ENCODE measurements at places on chromosomes 11 and 22. TPM values are rescaled to one million over a fixed set of nuclear protein-coding genes. Genes with fewer than 3 reads are reported as not detected.
A peak's percentile ranks its signal among the peaks of the same experiment; 100 is the strongest.

GDPD4 gene
- total RNA-seq: not detected

CRYAB gene
- total RNA-seq: not detected

NFRKB gene
- 44.0 TPM for total RNA-seq

PDE2A gene
- total RNA-seq: 1.7 TPM

TRIM48 gene
- not detected for total RNA-seq

GGTLC2 gene
- not detected for total RNA-seq

SLC37A2 gene
- 2.6 TPM for total RNA-seq

VPREB1 gene
- total RNA-seq: not detected

GRCh38 chr11:134543645-134544044 is 131.6 kb upstream of the B3GAT1 start:
- no peak overlapping the region for H3K27ac ChIP-seq
- no peak for ATAC-seq
- no peak overlapping the region for H3K4me3 ChIP-seq
- H3K27me3 ChIP-seq: peaks cover 10% of the 10 kb centered on the region

- ATAC-seq: no peak
- peaks cover 8% of the 10 kb centered on the region for H3K27me3 ChIP-seq
- H3K27ac ChIP-seq: no peak overlapping the region
Measured at GRCh38 chr11:126808836-126809235, 191.7 kb downstream of the KIRREL3 start.

GRCh38 chr11:34242037-34242625 is 115.7 kb downstream of the ABTB2 start:
- peaks cover 25% of the 10 kb centered on the region for H3K4me1 ChIP-seq
- no peaks in the 10 kb centered on the region for H3K27me3 ChIP-seq
- H3K36me3 ChIP-seq: no peaks in the 10 kb centered on the region
- H3K4me3 ChIP-seq: no peak overlapping the region
- no peak for ATAC-seq

DNA sequence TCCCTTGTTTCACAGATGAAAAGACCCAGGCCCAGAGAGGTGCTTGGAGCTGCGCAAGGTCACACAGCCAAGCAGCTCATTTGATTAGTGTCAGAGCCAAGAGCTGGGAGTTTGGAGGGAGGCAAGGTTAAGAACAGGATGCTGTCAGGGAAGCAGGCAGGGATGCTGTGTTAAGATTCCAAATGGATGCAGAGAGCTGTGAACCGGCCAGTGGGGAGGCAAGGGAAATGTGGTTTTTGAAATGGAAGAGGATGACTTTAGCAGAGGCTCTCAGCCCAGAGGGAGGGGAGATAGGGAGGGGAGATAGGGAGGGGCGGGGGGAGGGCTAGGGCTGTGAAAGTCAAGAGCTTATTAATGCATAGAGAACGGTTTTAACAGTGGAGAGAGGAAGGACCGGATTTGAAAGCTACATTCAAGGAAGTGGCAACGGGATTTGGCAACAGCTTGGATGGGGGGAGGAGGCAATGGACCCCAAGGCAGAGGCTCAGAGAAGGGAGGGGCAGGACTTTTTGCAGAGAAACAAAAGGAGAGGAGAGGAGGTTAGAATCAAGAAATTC is 13.0 kb downstream of the RTN4RL2 start:
- no peaks in the 10 kb centered on the region for H3K27me3 ChIP-seq
- no peak for ATAC-seq
- H3K4me3 ChIP-seq: no peak overlapping the region
- H3K4me1 ChIP-seq: peaks cover 4% of the 10 kb centered on the region
- H3K27ac ChIP-seq: no peak overlapping the region

GRCh38 chr11:46452918-46453517 is 61.4 kb upstream of the CHRM4 start:
- peaks cover 14% of the 10 kb centered on the region for H3K36me3 ChIP-seq
- H3K27me3 ChIP-seq: no peaks in the 10 kb centered on the region
- no peak overlapping the region for H3K27ac ChIP-seq
- H3K4me1 ChIP-seq: peaks cover 31% of the 10 kb centered on the region
- no peak for ATAC-seq

DNA sequence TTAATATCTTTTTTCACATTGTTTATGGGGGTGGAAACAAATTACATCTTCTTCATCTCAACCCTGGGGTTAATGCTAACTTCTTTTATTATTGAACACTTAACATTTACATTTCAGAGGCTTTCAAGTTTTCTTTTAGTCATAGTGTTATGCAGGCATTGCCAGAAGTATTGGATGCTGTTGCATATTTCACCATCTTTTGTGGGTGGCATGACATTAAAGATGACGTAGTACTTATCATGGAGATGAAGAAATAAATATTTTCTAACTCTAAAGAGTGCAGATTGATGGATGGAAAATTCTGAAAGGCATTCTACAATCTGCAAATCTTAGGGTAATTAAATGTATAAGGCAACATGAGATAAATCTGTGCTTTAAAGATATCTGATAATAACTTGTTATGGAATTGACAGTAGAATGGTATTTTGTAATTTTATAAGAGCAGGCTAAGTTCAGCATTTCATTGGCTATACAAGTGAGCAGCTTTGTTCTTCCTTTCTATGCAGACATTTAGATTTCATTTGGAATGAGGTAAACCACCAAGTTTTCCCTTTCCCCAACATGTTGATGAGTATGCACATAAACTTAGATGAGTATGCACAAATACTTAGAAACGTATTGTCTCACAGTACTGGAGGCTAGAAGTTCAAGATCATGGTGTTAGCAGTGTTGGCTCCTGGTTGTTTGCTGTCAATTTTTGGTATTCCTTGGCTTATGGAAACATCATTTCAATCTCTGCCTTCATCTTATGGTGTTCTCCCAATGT is 924.4 kb downstream of the METTL15 start:
- H3K4me3 ChIP-seq: no peak overlapping the region
- H3K36me3 ChIP-seq: no peaks in the 10 kb centered on the region
- no peak for ATAC-seq
- H3K4me1 ChIP-seq: no peaks in the 10 kb centered on the region

GRCh38 chr11:128947773-128948172 is 5.1 kb upstream of the TP53AIP1 start:
- no peaks in the 10 kb centered on the region for H3K4me1 ChIP-seq
- H3K27ac ChIP-seq: no peak overlapping the region
- ATAC-seq: no peak
- H3K27me3 ChIP-seq: peaks cover 9% of the 10 kb centered on the region
- no peaks in the 10 kb centered on the region for H3K36me3 ChIP-seq
- no peak overlapping the region for H3K4me3 ChIP-seq

GRCh38 chr11:113554526-113554925 is 79.3 kb upstream of the DRD2 start:
- H3K27me3 ChIP-seq: peaks cover 17% of the 10 kb centered on the region
- no peaks in the 10 kb centered on the region for H3K4me1 ChIP-seq
- H3K27ac ChIP-seq: no peak overlapping the region
- no peak overlapping the region for H3K4me3 ChIP-seq

GRCh38 chr22:31947296-31947695 is 3.0 kb downstream of the YWHAH start:
- ATAC-seq: no peak
- H3K4me3 ChIP-seq: no peak overlapping the region
- peaks cover 28% of the 10 kb centered on the region for H3K4me1 ChIP-seq
- peaks cover 54% of the 10 kb centered on the region for H3K36me3 ChIP-seq
- H3K27me3 ChIP-seq: no peaks in the 10 kb centered on the region
- peak overlapping the region; percentile 22 for H3K27ac ChIP-seq

DNA sequence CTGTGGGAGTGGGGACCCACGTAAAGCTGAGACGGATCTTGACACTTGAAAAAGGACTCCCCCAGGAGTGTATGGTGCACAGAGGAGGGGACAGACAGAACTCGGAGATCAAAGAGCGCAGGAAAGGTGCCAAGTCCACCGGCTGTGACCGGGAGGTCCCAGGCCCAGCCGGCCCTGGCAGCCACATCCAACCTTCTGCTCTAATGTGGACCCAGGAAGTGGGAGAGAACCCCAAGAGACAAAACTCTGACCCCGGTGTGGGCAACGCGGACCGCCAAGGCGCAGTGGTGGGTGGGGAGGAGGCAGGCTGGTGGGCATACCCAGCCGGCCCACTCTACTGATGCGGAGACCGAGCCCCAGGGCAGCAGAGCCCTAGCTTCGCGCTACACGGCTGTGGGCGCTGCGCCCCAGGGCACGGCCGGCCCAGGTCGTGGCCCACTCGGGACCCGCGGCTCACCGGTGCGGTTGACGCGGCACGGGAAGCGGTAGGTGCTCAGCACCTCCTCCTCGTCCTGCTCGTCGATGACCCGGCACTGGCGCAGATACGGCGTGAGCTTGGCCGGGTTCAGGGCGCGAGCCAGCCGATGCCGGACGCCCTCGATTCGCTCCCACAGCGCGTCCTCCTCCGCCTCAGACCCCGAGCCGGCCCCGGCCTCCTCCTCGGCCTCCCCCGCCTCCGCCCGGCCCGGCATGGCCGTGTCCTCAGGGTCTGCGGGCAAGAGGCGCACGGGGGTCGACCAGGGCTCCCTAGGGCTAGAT is 527 bp downstream of the CARD10 start:
- H3K4me1 ChIP-seq: peaks cover 5% of the 10 kb centered on the region
- peak; percentile 46 for ATAC-seq
- H3K36me3 ChIP-seq: peaks cover 6% of the 10 kb centered on the region
- peaks cover 31% of the 10 kb centered on the region for H3K27me3 ChIP-seq
- H3K4me3 ChIP-seq: peak overlapping the region; percentile 76

DNA sequence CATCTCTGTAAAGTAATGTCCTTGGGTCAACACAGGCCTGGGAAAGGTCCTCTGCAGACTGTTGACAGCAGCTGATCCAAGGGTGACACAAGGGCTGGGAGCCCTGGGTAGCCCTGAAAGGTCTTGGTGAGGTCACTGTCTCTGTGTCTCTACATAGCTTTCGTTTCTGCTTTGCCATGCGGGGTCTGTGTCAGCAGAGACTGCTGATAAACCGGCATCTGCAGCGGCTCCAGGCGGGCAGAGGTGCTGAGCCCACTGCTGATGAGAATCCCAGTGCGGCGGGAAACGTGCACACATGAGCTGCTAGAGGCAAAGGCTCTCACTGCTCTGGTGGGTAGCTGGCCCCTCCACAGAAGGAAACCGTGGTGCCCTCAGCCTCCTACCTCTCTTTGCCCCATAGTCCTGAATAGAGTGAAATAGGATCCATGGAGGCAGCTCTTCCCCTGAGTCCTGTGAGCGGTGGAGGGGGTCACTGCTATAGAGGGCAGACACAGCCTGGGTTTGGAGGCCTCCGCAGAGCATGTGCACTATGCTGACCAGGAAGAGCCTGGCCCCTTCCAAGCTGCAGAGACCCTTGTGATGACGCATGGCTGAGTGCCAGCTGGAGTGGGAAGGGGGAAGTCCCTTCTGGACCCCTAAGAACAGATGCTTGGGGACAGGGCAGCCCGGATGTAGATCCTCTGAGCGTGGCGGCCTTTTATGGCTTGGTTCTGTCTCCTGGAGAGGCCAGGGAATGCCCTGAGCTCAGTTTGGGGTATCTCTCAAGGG is 17.8 kb upstream of the ST3GAL4 start:
- H3K27me3 ChIP-seq: no peaks in the 10 kb centered on the region
- no peak for ATAC-seq
- peaks cover 81% of the 10 kb centered on the region for H3K36me3 ChIP-seq
- H3K4me1 ChIP-seq: peaks cover 9% of the 10 kb centered on the region
- peak overlapping the region; percentile 54 for H3K27ac ChIP-seq

GRCh38 chr11:12276356-12276755 is 101.0 kb upstream of the PARVA start:
- H3K27me3 ChIP-seq: no peaks in the 10 kb centered on the region
- no peak for ATAC-seq
- no peaks in the 10 kb centered on the region for H3K36me3 ChIP-seq
- H3K4me1 ChIP-seq: peaks cover 5% of the 10 kb centered on the region
- no peak overlapping the region for H3K4me3 ChIP-seq
- H3K27ac ChIP-seq: peak overlapping the region; percentile 8

All from activated T-helper 17 cell treated with anti-CD3 and anti-CD28 coated beads, Interleukin-2, amount 50 U/mL, for 72 hours (primary cell).